ENCODE measurements at places on chromosomes 5 and 9.

DNA sequence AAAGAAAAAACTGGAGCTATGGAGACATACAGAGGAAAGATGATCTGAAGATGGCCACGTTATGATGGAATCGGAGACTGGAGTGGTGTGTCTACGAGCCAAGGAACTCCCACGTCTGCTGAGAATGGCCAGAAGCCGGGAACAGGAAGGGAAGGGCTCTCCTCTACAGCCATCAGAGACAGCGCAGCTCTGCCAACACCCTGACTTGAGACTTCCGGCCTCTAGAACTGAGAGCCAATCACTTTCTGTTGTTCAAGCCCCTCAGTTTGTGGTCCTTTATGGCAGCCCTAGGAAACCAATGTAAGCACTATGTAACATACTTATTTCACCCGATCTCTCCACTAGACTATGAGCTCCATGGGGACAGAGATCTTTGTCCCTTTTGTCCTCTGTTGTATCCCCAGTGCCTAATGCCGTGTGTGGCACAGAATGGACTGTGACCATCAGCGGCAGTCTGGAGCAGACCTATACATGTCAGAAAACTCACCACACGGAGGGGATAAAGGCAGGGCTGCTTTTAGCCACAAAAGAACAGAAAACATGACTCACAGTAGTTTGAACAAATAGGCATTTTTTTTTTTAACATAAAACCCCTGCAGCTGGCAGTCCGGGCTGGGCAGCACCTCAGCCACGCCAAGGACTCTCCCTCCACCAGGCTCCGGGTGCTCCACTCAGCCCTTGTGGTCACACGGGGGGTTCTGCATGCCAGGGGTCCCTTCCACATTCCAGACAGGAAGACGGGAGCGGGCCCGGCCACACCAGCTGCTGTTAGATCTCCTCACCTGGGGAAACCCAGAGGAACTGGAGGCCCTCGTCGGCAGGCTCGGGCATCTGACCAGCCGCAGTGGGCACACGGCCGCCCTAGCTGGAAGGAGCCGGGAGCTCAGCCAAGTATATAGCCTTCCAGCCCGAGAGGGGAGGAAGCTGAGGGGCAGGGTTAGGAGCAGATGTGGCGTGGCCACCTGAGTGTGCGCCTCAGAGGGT is 16.1 kb upstream of the MXD3 start:
- no peak for DNase-seq

DNA sequence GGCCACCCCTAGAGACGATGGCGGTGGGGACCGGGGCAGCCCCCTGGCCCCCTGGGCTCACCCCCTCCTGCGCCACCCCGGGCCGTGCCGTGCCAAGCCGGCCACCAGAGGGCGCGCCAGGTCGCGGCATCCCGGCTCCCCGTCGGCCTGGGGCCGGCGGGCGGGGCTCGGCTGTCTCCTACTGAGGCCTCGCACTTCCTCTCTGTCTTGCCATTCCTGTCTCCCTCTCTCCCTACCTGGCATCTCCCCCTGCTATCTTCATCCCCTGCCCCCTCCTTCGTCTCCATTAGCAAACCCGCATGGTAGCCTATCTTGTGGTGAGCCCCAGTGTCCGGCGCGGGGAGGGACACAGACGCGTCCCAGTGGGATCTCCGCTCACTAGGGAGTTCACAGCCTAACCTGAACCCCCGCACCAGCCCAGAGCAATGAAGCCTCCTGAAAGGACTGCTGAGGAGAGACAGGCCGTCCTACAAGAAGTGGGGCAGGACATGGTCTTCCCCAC is 29.8 kb upstream of the FABP6 start:
- peak; percentile 42 for DNase-seq

DNA sequence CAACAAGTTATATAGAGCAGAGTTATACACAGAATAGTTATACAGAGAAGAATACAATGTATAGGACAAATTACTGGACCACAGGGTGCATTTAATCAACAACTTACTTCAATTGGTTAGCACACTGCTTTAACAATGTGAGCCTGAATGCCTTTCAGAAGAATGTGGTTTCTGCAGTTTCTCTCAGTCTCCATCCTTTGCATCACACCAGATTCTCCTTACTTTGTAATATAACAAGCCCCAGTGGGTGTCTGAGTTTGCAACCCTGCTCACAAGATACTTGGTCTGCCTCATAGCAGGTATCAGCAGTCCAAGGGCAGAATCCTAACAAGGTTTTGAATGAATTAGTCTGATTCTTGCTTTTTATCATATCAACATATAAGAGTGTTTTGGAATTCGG is 114.6 kb downstream of the GABRB2 start:
- DNase-seq = no peak

- DNase-seq = no peak
Observed at GRCh38 chr5:39209924-39210323, 9.4 kb downstream of the FYB1 start.

DNA sequence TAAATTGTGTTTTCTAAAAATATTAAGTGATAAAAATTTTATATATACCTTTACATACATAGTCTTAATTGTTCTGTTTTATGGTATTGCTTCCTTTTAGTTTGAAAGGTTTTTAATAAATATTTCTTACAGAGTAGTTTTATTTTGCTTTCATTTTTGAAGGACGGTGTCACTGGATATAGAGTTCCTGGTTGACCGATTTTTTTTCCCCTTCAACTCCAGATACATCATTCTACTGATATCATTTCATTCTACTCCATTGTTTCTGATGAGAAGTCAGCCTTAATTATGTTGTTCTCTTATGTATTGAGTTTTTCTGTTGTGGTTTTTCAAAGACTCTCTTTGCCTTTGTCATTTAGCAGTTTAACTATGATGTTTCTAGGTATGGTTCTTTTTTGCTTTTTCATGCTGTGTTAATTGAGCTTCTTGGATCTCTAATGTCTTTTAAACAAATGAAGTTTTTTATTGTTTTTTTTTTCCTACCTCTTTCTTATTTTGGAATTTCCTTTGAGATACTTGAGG is 30.4 kb downstream of the MTREX start:
- DNase-seq = no peak

- no peak for DNase-seq
Observed at GRCh38 chr5:167608390-167609272, 682.8 kb upstream of the WWC1 start.

GRCh38 chr9:121369595-121370265 is at the start of gene STOM:
TSS of gene STOM (minus strand) at chr9:121370250. CDS start at chr9:121370187, 63 bp downstream.
- DNase-seq = peak; percentile 62

GRCh38 chr9:130051855-130052254 is 1.9 kb upstream of the GPR107 start:
- no peak for DNase-seq

- no peak for DNase-seq
Observed at GRCh38 chr5:147408980-147409379, 100.9 kb downstream of the DPYSL3 start.

DNA sequence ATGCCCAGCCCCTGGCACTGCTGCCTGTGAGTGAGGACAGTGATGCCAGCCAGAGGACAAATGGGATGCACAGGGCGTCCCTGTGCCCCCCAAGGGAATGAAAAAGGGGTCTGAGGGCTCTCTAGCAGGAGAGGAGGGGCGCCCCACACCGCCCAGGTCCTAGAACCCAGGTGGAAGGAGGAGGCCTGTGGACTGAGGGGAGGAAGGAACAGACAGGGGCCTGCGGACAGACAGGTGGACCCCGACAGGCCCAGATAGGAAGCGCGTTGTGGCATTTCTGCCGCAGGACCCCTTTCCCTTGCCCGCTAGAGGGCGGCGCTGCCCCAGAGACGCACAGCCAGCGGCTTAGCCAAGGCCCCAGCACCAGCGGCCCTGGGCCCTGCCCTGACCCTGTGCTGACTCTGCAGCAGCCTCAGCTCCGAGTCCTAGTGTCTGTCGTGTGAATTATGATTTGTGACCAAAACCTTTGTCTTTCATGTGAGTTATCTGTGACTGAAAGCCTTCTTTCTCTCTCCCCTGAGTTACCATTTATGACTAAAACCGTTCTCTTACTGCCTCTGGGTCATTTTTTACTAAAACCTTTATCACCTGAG is 30.7 kb downstream of the TRIP13 start:
- peak; percentile 47 for DNase-seq

GRCh38 chr5:94544031-94544650 is 74.3 kb downstream of the KIAA0825 start:
- peak; percentile 68 for DNase-seq

- DNase-seq = peak; percentile 2
Observed at GRCh38 chr5:18114151-18114757, 480.0 kb downstream of the TAF11L14 start.

GRCh38 chr5:6194261-6194875 is 184.0 kb downstream of the MED10 start:
- DNase-seq = no peak
